NCI-H2081 treated with DMSO at 0.1 percent for 48 hours (cell line): ENCODE measurements at places on chromosomes 4 and X.

GRCh38 chr4:81290813-81291212 is 75.8 kb upstream of the PRKG2 start:
- no peak for DNase-seq

DNA sequence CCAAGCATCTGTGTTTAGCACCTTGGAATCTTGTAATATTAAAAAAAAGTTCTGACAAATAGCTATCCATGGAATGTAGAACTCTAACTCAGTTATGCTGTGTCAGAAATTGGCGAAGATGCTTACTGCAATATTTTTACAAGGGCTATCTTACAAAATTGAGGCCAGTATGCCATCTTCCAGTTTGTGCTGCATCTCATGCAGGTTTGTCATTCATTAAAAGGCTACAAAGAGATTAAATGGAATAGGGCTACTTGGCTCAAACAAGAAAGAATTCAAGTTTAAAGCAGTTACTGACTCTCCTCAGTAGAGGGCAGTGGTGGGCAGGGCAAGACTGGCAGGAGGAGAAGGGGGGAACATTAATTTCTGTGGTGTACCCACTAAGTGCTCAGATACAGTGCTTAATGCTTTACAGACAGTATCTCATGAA is 66.5 kb downstream of the SHROOM4 start:
- DNase-seq, result no peak

GRCh38 chr4:76930685-76931084 is 18.9 kb upstream of the SEPTIN11 start:
- DNase-seq, result no peak

- DNase-seq, result no peak
Measured at GRCh38 chr4:6773616-6774540, 8.6 kb upstream of the KIAA0232 start.

GRCh38 chr4:102439236-102439614 is 61.9 kb upstream of the NFKB1 start:
- no peak for DNase-seq

GRCh38 chr4:156656896-156657295 is 314.7 kb downstream of the PDGFC start:
- DNase-seq, result no peak

- DNase-seq, result no peak
Measured at GRCh38 chr4:55904576-55904975, 44.2 kb upstream of the CEP135 start.
